ENCODE measurements at places on chromosomes 1 and 21. TPM values are rescaled to one million over a fixed set of nuclear protein-coding genes. Genes with fewer than 3 reads are reported as not detected.

FBLIM1 gene
- total RNA-seq, result 30.9 TPM

ANGPTL1 gene
- not detected for total RNA-seq

KPRP gene
- not detected for total RNA-seq

TFAP2E gene
- total RNA-seq, result 0.54 TPM

FLG2 gene
- total RNA-seq, result not detected

ETNK2 gene
- 25.4 TPM for total RNA-seq

TAGLN2 gene
- 994 TPM for total RNA-seq

ADARB1 gene
- total RNA-seq, result 6.6 TPM

PHACTR4 gene
- 29.5 TPM for total RNA-seq

RNU1-4 gene
- not detected for total RNA-seq

ST6GALNAC5 gene
- 0.09 TPM for total RNA-seq

TEDDM1 gene
- total RNA-seq, result not detected

KMO gene
- total RNA-seq, result 1.1 TPM

CLDN17 gene
- not detected for total RNA-seq

TOMM40L gene
- total RNA-seq, result 11.0 TPM

TAF13 gene
- 28.6 TPM for total RNA-seq

PIK3R3 gene
- 1.8 TPM for total RNA-seq

CD34 gene
- total RNA-seq, result not detected

MOB3C gene
- total RNA-seq, result 3.6 TPM

KIAA1614 gene
- total RNA-seq, result 1.2 TPM

CYYR1 gene
- total RNA-seq, result not detected

CYP4X1 gene
- total RNA-seq, result 0.05 TPM

DNASE2B gene
- not detected for total RNA-seq

DIO1 gene
- total RNA-seq, result not detected

RPRD2 gene
- total RNA-seq, result 16.4 TPM

CD101 gene
- 0.14 TPM for total RNA-seq

RGS8 gene
- total RNA-seq, result not detected

CRABP2 gene
- 8.2 TPM for total RNA-seq

APCS gene
- total RNA-seq, result 0.08 TPM

STPG1 gene
- total RNA-seq, result 6.2 TPM

OSBPL9 gene
- 41.1 TPM for total RNA-seq

GBP5 gene
- total RNA-seq, result not detected

SLC9C2 gene
- not detected for total RNA-seq
